ENCODE measurements at places on chromosomes 16 and 17. TPM values are rescaled to one million over a fixed set of nuclear protein-coding genes. Genes with fewer than 3 reads are reported as not detected.

The CEP295NL gene
- 0.35 TPM for total RNA-seq

The PNMT gene
- not detected for total RNA-seq

The GPR142 gene
- total RNA-seq = not detected

The BLTP2 gene
- total RNA-seq = 109 TPM

The KIF2B gene
- not detected for total RNA-seq

The CHD9NB gene
- total RNA-seq = 0.57 TPM

The RASL10B gene
- 2.3 TPM for total RNA-seq
